ENCODE measurements at places on chromosomes 11 and 22.

- no peak for DNase-seq
Measured at GRCh38 chr11:95108159-95108611, 18.5 kb downstream of the ENDOD1 start.

- DNase-seq, result no peak
Measured at GRCh38 chr11:790721-791564, 1.1 kb upstream of the CEND1 start.

DNA sequence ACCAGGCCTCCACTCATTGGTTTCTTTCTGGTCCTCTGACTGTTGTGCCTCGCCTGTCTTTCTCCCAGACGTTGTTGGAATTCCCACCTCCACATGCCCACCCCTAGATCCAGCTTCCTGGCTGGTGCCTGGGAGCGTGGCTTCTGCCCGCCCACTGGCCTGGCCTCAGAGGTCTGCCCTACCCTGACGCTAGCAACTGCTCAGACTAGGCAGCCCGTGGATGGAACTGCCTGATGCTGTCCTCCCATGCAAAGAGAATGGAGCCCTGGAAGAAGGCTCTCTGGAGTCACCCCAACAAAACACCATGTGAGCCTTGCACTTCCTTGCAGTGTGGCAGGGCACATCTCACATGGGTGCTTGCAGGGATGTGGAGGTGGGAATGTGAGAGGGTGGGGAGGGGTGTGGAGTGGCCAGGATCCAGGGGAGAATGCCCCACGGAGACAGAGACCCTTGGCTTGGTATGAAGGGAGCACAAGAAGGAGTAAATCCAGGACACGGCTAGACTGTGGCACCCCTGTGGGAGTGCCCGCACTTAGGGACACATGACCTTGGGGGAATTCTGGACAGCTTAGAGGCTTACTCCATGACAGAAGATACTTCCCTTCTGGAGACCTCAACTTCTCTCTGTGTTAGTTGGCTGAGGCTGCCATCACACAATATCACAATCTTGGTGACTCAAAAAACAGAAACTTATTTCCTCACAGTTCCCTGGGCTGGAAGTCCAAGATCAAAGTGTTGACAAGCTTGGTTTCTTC, 22.5 kb upstream of the ADA2 start:
- no peak for DNase-seq

- DNase-seq, result no peak
Measured at GRCh38 chr11:102007567-102008437, 39.4 kb upstream of the CFAP300 start.

- DNase-seq, result no peak
Measured at GRCh38 chr11:132445859-132446291, 1075.5 kb downstream of the NTM start.

DNA sequence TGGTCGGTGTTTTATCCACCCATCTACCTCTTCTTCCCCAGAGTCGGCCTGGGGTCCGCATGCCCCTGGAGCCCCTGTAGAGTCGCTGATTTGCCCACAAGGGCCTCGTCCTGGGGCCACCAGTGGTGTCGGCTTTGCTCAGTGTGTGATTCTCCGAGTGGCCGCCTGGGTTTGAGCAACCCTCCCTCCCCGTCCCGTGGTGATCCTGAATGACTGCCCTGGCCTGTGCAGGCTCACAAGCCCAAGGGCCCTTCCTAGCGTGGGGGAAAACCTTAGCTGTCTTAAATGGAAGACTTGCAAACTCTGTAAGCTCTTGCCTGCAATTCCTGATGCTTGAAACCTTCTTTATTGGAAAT, 128.3 kb downstream of the OSBP2 start:
- no peak for DNase-seq

- DNase-seq, result no peak
Measured at GRCh38 chr22:37522482-37522881, 3.3 kb upstream of the CARD10 start.

DNA sequence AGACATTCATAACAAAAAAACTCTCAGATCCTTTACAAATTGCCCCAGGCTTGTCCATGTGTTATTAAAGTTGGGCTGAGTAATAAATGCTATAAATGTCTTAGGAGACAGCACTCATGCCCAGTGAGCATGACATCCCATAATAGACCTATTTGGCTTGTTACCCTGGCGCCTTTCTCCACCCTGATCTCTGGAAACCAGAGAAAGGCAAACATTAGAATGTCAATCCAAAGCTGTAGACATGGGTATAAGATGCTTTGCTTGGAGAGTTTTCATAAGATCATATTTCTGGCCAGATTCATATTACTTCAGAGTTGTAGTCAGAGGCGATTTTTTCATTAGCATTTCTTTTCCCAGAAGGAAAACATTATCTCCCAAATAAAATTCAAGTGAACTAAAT, 161.3 kb upstream of the UBASH3B start:
- DNase-seq, result no peak

DNA sequence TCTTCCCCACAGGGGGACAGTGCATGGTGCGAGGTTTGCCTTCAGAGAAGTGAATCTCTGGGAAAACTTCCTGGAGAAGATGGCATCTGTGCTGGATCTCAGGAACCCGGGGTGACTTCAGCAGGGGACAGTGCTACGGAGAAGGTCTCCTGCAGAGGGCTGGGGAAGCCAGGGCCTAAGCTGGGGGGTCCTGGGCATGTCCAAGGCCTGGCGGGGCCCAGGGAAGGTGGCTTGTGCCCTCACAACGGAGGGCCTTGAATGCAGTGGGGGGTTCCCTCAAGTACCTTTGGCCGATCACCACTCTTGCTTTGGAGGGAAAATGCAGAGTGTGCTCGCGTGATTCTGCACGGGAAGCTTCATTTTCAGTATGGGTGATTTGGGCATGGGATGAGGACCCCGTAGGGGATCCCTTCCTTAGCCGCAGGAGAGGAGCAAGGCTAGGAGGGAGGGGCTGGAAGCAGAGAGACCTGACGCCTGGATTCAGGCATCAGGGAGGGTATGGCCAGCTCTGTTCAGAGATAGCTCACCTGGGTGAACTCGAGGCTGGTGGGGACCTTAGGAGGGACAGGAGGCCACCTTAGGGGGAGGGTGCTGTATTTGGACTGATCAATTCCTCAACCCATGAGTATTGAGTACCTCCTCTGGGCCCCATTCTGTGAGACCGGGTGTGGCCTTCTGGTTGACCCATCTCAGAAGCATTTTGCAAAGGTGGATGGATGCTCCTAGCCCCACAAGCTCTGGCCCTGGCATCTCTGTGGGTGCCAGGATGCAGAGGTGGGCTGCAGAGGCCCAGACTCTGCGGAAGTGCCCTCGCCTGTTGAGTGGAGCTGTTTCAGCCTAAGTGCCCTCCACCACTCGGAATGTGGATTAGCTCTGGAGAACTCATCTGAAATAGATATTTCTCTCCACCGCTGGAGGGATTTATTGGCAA, 529.4 kb downstream of the TBC1D22A start:
- no peak for DNase-seq

DNA sequence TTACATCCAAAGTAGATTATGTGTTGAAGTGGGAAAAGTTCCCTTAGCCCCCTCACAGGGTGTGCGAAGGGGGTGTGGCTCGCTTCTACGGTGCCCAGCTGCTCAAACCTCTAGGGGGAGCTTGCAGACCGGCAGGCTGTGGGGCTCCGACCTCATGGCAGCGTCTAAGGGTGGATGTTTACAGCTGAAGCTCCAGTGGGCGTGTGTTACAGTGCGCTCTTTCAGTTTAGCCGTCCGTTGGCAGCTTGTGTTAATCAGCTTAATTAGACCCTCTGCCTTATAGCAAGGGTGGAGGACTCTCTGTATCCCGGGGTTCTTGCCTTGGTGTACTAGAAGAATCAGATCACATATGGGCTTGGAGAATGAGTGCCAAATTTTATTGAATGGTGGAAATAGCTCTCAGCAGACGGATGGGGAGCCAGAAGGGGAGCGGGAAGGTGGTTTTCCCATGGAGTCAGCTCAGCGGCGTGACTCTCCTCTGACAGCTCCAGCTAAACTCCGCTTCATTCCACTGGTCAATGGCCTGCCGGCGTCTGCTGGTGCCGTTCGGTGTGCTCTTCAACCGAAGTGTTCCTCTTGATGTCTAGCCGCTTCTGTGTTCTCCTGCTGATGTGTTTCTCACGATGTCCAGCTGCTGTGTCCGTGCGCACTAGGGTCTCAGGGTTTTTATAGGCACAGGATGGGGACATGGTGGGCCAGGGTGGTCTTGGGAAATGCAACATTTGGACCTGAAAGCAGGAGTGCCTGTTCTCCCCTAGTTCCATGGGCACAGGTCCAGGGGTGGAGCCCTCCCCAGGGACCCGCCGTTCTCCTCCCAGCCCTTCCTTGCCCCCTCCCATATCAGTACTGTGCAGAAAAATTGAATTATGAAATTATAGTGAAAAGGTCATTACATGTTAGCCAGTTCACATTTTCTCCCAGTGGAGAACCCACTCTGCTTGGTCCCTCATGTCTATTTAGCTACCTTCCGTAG, 28.6 kb upstream of the OR10G7 start:
- peak; percentile 58 for DNase-seq

DNA sequence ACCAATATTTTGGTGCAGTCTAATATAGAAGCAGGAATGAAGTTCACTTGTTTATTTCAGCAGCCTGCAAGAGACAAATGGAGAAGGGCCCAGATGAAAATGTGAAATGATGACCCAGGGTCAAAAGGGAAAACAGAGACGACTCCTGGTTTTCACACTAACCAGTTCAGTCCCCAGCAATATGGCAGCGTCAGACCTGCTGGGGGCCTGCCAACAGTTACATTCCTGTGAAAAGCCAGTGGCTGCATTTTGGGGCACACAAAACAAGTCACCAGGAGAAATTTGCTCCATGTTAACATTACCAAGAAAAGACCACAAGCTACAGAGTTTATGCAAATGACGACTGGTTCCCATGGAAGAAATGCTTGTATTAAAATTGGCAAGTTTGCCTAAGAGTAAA, 80.2 kb downstream of the CCDC34 start:
- no peak for DNase-seq

DNA sequence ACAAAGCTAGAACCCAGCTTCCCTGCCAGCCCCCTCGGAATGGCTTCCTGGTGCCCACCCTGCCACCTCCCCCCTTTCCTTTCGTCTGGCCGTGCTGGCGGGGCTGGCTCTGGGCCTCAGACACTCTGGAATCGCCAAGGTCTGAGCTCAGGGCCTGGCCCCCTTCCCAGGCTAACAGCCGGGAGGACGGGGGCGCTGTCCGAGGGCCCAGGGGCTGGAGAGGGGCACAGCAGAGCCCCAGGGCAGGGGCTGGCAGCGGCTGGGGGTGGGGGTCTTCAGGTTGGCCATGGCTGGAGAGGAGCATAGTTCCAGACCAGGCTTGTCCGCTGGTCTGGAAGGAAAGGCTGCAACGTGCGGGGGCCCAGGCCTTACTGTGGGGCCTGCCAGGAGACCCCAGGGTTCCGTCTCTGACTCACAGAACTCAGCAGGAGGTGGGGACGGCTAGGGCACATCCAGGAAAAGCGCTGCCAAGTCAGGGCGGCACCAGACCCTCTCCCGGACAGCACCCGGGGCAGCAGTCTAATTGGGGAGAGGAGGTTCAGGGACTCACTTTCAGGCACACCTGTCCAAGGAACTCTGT, 861 bp upstream of the LTBP3 start:
- no peak for DNase-seq

- no peak for DNase-seq
Measured at GRCh38 chr11:119092880-119093842, 8.5 kb downstream of the HMBS start.

GRCh38 chr22:40263191-40263590, 83.1 kb upstream of the ADSL start:
- no peak for DNase-seq

DNA sequence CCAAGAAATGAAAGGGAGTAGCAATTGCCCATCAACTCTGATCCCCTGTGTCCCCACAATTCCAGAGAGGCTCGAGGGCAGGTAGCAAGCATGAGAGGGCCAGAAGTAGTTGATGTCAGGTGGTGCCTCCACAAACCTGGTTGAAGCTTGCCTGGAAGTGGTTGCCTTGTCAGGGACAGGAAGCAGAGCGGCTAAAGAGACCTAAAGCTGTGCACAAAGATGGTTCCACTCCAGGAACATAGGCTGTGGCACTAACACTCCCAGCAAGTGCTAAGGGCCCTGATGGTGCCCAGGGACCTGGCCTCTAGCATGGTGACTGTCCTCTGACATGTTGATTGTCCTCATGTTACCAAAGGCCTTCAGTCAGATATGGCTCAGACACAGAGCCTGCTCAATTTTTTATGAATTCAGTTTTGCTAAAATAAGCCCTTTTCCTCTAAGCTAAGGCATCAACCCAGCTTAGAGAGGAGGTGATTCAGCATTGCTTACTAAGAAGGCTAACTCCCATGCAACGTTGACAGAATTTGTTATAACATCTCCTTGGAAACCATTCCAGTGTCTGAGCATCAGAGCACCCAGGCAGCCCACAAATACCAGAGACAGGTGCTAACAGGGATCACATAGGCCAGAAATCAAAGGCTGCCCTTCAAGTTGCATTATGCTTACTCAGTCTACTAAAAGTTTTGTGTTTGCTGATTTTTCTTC, 196.3 kb upstream of the ARHGAP20 start:
- peak; percentile 17 for DNase-seq

DNA sequence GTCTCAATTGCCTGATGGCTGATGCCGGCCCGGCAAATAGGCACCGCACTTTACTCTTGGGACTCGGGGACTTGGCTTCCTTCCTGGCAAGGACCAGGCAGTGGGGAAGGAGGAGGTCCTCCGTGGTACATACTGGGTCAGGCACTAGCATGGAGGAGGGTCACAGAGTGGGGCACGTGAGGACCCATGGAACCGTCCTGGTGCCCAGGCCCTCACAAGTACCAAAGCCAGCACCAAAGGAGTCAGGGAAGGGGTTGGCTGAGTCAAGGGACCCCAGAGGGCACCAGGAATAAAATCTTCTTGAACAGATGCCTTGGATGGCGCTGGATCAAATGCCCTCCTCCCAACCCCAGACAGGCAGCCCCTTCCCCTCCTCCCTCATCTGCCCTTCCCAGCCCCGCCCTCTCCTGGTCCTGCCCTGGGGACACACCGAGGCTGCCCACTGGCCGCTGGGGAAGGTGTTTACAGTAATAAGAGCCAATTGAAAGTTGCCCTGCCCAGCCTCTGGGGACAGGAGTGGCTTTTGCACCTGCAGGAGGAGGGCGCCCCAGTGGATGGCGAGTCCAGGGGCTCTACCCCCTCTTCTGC, 5.6 kb upstream of the CARNS1 start:
- no peak for DNase-seq

DNA sequence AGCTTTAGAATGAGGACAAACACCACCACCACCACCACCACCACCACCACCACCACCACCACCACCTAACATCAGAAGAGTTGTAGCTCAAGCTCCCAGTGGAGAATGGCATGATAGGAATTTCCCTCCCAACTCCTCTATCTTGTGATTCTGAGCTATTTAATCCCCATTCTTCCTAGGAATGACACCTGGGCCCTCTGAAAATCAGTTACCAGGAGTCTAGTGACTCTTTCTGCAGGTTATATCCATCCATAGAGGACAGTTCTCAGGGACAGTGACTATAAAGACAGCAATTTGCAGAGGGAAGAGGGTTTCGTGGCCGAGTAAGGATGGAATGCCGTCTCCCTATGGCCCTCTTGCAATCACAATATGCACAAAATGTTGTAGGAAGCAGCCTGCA, 27.8 kb downstream of the MYH9 start:
- DNase-seq, result no peak

GRCh38 chr11:111715142-111715816, 50.9 kb downstream of the PPP2R1B start:
- no peak for DNase-seq
